Dermis blood vessel endothelial cell (primary cell): ENCODE measurements at places on chromosomes 16 and 17. TPM values are rescaled to one million over a fixed set of nuclear protein-coding genes. Genes with fewer than 3 reads are reported as not detected.

Gene CPSF4L
- total RNA-seq: not detected in 2 replicates

- peak; percentile 65 for DNase-seq
Observed at GRCh38 chr17:12789481-12790248, at the start of gene ARHGAP44. Gene ARHGAP44, plus strand, starts transcription at chr17:12789498. Its CDS starts 341 bp downstream, at chr17:12789839.

GRCh38 chr17:34757106-34757505 is 177.7 kb downstream of the TMEM132E start:
- no peak for DNase-seq

DNA sequence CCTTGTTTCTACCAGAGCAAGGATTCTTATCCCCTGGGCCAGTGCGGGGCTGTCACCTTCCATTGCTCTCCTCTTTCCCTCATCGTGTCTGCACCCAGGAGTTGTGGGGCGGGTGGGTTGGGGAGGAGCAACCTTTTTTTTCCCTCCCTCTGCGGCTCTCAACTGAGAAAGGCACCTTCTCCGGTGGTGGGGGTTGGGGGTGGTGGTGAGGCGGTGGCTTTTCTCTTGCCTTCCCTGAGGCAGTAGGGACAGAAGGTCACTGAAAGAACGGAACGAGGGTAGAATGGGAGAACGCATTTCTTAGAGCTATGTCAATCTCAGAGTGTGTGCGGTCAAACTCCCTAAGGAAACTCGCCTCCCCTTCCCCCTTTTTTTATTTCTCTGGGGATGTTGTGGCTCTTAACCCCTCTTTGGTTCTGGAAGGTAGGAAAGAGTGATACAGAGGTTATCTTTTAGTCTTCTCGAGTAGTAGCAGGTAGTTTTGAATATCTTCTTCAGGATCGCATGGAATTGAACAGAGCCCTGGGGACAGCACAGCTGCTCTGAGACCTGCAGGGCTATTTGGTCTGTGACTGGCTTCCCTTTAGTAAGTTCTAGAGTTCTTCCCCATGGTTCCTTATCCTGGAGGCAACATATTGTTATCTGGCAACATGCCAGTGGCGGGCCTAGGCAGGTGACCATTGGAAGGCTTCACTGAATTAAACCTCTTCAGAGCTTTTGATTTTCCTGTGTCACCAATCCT is 994 bp downstream of the CLTC start:
- DNase-seq: peak; percentile 61
